ENCODE measurements at places on chromosomes 1 and 21.

- no peak for DNase-seq
Measured at GRCh38 chr1:163085904-163086268, 16.7 kb downstream of the RGS4 start.

GRCh38 chr1:30284226-30284625, 439.2 kb downstream of the MATN1 start:
- DNase-seq: no peak

- no peak for DNase-seq
Measured at GRCh38 chr1:201191653-201192260, 1.1 kb downstream of the IGFN1 start.

DNA sequence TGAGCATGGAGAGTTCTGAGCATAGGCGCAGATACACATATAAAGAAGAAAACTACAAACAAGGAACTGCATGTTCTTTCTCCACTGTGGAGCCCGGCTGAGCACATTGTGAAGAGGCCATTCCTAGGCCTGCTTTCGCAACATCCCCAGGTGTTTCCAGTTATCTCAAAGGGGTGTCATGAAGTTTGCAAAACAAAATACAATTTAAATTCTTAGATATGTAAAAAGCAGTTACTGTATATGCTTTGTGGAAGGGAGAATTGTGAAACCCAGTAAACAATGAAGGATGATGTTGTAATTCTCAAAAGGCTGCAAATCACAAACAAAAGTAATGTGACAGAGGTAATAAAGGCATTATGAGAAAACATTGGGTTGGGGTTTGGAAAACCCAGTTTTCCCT, 98.6 kb upstream of the ZNF644 start:
- no peak for DNase-seq

DNA sequence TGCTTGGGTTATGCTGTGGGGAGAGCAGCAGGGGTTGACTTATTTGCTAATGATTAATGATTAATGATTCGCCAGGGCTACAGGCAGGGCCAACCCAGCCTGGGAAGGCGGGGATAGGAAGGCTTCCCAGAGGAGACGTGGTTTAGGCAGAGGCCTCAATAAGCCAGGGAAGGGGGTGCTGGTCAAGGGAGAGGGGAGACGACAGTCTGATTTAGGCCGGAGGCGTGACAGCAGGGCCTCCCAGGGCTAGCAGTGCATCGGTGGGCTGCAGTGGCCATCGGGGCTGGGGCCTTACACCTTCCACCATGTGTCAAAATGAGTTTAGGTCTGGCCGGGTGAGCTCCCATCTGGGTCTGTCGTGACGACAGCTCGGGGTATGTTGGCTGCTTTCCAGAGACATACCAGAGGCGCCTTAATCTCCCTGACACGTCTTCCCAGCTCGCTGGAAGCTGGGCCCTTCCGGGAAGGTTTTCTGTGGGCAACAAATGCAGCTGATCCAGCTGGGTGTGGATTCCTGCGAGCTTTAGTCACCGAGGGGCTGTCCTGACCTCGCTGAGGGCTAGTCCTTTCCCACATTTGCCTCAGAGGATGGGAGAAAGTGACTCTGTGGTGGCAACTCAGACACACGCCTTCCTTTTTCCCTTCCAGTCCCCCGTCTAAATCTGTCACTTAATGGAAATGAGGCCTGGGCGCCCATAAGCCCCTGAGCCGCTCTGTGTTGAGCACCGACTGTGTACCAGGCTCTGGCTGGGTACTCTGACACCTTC, 3.7 kb upstream of the SLC1A7 start:
- peak; percentile 88 for DNase-seq

DNA sequence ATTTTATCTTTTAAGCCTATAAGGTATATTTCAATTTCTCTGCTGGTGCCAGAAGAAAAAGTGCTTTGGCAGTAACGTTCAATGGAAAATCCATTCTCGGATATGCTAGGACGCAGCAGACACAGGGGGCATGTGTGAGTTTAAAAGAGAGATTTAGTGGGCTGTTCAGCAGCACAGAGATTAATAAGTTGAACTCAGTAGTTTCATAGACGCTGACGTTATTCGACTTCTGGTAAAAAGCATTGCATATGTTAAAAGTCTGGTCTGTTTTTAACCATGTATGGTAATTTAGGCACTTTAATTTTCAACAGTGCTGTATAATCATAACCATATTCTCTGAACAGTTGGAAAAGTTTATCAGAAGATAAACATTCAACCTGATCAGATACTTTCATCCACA, 99.6 kb downstream of the ATP6V1G3 start:
- no peak for DNase-seq

DNA sequence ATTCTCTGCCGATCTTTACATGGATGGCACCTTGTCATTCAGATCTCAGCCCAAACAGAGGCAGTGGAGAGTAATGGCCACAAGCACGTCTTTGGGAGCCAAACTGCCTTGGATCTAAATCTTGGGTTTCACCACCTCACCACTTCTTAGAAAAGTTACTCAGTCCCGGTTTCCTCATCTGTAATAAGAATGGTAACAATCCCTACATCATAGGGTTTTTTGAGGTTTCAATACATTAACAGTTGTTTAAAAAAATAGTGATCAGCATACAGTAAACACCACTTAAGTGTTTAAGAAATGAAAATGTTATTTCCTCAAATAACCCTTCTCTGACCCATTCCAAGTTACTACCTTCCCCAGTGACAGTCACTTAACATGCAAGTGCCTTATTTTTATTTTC, 38.5 kb upstream of the KCNA3 start:
- DNase-seq: no peak

DNA sequence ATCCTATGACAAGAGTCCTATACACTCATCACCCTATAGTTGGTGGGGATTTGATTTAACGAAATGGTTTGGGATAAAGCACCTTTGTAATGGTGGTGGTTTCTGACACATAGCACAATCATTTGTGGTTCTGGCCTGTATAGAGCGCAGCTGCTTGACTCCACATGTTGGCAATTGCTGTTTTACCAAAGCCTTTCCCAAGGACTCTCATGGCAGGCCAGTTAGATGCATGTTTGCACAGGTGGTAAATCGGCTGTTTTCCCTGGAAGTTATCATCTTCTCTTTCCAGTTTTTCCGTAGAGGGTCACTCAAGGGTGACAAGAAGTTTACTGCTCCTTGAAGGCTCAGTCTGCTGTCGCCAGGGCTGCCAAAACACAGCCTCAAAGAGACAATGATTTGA, 17.1 kb upstream of the XPR1 start:
- DNase-seq: no peak

DNA sequence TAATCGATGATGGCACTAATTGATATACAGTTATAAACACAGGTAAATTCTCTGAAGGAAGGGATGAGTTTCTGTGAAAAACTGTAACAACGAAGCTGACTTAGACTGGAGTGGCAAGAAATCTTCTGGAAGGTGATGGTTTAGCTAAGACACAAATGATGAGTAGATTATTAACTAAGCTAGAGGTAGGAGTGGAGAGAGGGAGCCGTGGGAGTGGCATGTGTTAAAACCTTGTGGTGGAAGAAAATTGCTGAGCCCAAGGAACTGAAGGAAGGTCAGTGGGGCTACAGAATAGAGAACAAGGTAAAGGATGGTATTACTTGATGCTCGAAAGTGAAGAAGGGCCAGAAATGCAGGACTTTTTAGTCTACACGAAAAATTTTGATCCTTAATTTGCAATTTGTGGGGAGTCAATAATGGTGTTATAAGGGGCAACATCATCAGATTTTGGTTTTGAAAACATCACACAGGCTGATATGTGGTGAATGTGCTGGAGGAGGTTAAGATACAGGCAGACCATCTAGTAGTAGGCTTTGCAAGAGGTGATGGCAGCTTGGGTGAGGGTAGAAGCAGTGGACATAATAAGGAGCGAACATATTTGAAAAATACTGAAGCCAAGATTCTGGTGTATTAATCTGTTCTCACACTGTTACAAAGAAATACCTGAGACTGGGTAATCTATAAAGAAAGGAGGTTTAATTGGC, 93.8 kb downstream of the S1PR1 start:
- DNase-seq: no peak

DNA sequence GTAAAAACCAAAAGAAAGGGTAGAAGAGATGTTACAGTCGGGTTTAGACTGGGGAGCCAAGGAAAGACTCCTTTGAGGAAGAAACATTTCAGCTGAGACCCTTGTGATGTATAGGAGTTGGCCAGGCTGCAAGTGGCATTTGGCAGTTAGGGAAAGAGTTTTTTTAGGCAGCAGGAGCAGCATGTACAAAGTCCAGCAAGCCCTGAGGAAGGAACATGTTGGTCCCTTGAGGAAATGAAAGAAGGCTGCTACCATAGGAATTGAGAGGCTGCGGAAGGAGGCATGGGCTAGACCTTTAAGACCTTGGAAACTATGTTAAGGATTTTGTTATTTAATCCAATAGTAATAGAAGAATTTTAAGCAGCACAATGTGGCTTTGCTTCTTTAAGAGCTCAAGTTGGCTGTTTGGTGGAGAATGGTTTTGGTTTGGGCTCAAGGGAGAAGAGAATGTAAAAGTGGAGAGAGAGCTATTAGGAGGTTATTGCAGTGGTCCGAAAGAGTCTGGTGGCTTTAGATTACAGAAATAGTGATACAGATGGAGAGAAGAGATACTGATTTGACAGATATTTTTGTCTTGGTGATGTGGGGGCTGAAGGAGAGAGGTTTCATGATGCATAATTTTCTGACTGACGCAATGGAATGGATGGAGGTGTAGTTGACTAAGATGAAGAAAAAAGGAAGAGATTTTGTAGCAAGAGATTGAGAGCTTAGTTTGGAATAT, 26.6 kb downstream of the SMAP2 start:
- DNase-seq: no peak

DNA sequence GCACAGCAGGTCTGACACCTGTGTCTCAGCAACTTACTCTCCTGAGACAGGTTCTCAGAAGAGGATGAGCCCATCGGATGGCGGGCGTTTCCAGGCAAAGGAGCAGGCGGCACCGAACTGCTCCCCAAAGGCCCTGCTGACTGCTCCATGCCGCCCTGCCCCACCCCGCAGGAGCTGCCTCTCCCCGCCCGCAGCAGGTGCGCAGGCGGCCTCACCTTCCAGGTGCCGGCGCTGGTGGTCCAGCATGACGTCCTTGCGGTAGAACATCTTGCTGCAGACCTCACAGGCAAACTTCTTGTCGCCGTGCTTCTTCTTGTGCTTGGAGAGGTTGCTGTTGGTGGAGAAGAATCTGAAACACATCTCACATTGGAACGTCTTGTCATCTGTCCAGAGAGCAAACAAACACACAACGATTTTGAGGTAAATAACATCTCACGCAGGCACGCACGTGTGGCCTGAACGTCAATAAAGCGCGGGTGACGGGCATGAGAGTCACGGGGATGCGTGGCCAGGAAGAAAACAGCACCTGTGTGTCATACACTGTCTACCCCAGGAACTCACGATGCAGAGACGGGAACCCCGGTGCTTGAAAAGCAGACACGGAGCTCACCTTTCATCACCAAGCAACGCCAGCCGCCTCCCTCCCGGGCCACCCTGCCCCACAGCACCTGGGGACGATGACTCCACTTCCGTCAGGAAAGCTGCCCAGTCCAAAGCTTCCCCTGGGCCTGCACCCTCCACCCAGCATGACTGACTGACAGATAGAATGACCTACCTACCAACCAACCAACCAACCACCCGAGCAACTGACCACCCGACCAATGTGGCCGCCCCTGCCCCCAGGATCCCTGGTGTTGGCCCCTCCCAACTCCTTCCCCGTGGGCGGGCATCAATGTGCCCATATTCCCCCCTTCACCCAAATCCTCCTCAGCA, 50.9 kb downstream of the PRDM15 start:
- DNase-seq: peak; percentile 71

DNA sequence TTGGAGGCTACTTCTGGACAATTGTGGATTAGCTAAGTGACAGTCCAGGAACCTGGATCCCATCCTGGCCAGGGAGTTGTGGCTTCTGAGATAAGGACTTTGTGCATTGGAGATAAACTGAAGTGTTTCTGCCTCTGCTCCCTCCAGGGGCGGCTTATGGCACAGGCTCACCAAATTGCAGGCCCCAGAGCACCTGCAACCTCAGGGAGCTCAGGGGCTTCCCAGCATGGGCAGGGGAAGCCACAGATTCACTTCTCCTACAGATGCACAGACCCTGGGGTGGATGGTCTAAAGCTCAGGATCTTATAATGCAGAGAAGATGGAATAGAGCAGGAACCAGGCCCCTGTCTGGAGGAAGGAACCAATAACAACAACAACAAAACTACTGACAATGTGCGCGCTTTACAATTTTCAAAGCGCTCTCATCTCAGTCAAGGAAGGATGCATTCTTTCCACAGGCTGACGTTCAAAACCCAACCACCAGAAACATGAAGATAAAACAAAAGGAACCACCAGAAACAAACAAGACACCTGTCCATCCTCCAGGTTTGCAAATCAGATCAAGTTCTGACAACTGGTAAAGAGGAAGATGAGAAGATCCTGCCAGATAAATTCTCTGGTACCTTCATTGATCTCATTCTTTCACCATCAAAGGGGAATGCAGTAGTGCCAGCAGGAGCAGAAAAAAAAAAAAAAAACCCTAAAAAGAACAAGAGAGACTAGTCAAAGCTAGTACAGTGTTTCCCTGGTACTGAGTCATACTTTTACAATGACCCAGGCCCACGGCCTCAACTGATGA, 121.0 kb upstream of the IRF2BP2 start:
- no peak for DNase-seq

GRCh38 chr1:236619398-236619797, 15.1 kb upstream of the HEATR1 start:
- DNase-seq: no peak

DNA sequence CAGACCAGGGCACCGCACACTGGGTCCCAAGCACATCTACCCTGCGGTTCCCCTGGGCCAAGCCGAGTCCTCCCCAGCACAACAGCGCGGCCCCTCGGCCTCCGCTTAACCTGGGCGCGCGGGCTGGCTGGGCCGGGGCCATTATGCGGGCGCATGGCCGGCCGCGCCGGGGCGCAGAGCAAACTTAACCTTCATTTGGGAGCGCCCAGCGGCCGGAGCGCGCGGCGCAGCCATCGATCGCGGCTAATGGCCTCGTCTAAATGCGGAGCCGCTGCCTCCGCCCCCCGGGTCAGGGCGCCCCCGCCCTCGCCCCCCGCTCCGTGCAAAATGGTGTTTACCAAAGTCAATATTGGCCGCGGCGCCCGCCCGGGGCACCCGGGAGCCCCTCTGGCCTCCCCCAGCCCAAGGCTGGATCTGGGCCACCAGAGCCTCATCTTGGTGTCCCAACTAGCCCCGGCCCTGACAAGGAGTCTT, 272.1 kb downstream of the TRABD2B start:
- DNase-seq: peak; percentile 82

DNA sequence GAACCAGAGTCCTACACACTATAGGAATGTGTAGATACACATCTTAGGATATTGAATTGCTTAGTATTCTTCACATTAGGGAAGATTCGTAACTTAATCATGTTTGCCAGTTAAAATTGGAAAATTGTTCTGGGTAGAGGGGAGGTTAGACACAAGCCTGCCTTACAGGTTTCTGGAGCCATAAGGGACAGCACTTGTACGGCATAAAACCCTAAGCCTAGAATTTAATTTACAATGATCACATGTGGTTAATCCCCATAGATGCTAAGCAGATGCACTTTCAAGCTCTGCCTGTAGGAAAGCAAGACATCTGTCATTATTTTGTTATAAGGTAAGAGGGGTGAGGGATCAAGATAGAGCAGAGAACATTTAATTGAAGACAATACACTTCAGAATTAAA, 820.7 kb downstream of the NCAM2 start:
- DNase-seq: no peak

Data from aorta (tissue), 5 donors.